HCT116 (cell line): ENCODE measurements at places on chromosomes 11 and 22.

DNA sequence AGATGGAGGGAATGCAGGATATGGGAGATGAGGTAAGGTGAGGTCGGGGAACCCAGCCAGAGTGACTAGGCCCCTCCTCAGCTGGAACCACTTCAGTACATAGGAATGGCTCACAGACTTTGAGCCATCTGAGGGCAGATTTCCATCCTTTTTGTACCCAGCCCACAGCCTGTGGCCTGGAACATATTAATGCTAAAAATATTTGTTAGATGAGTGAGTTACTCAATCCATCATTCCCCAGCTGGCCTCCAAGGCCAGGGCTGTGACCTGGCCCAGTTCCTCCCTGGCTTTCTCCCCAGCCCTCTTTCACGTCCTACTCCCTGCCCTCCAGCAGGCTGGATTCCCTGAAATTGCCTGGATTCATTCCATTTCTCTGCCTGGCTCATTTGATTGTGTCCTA is 57.2 kb upstream of the PRDM11 start:
- no peaks in the 10 kb centered on the region for H3K36me3 ChIP-seq
- H3K27ac ChIP-seq = no peak overlapping the region
- H3K4me3 ChIP-seq = no peak overlapping the region
- 0 out of 2 replicates have a peak, but pooled peaks cover 12% of the 10 kb centered on the region for H3K27me3 ChIP-seq
- H3K4me1 ChIP-seq = no peaks in the 10 kb centered on the region

DNA sequence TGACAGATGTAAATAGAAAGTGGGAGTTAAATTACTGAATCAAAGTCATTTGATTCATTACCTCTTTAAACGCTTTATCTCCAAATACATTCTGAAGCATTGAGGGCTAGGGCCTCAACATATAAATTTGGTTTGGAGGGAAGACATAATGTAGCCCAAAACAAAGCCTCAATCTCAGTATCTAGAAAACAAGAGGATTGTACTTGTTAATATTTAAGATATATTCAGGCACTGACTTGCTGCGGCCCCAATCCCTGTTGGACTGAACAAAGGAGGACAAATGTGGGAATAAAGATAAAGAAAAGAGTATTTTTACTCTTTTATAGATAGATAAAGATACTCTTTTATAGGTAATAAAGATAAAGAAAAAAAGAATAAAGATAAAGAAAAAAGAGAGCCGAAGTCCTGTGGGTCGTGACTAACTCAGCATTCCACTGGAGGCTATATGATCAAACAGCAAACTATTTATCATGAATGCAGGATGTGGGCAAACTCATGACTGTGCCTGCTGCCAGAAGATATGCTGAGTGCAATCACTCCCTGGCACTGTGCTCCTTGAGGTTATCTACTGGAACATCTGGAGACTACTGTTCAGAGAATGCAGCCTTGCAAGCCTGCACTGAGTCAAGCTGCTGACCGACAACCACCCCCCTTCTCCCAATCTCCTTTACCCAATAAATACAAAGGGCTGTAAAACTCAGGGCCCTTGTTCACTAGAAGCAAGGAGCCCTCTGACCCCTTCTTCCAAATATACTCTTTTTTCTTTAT is 6.9 kb downstream of the OR10V1 start:
- H3K4me1 ChIP-seq = peaks cover 18% of the 10 kb centered on the region
- DNase-seq = peak; percentile 50
- H3K4me3 ChIP-seq = no peak overlapping the region

- H3K27me3 ChIP-seq = no peaks in the 10 kb centered on the region
- H3K4me1 ChIP-seq = no peaks in the 10 kb centered on the region
- H3K27ac ChIP-seq = no peak overlapping the region
These were observed 35.5 kb downstream of the ACO2 start for GRCh38 chr22:41504397-41504796.

DNA sequence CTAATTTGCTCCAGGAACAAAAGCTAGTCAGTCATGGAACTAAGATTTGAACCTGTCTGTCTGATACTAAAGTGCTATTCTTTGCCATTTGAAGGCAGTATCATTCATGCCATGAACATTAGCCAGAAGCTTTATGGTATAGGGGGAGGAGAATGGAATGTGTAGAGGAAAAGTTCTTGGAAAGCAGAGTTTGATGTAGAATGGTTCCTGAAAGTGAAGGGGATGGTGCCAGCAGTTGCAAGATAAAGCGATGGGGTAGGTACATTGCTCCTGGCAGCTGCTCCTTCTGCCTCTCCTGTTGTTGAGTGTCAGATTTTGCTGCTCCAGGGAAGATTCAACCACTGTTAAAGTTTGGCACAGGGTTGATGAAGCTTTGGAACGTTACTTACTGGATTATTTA is 53.4 kb downstream of the ARHGAP42 start:
- DNase-seq = no peak
- H3K4me3 ChIP-seq = no peak overlapping the region
- H3K4me1 ChIP-seq = peaks cover 30% of the 10 kb centered on the region

GRCh38 chr11:57539342-57539741 is 1.9 kb downstream of the SMTNL1 start:
- no peaks in the 10 kb centered on the region; the same call in 1 of the 2 replicates for H3K4me1 ChIP-seq
- no peaks in the 10 kb centered on the region for H3K36me3 ChIP-seq
- H3K4me3 ChIP-seq = no peak overlapping the region

DNA sequence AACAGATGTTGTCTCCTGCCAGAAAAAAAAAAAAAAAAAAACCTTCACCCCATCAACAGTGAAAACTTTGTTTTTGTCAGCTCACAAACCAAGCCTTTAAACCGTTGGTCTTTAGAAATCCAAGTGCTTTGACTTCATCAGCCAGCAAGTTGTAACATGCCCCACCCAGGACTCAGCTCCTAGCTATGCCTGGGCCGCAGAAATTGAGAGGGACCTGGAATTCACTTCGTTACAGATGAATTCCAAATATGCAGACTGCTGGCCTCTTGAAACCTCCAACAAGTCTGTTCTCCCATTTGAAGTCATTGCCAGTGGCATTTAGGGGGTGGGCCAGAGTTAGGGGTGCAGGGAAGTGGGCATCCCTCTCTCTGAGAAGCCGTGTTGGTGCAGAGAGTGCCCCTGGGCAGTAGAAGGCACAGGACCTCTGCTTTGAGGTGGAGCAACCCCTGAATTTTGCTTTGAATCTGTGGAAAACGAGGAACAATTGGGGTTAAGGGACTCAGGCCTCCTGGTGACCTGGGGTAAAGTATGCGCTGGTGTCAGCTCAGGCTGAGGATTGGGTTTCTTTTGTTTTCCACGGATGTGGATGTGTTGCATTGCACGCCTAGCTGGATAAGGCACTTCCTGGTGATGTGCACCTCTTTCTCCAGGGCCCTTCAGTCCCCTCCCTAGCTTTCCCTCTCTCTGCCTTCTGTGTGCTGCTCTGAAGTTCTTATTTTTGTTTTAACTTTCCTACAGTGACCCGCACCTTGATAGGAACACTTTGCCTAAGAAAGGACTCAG is 109.5 kb downstream of the DBX1 start:
- H3K27me3 ChIP-seq = no peaks in the 10 kb centered on the region
- H3K36me3 ChIP-seq = no peaks in the 10 kb centered on the region
- no peaks in the 10 kb centered on the region for H3K4me1 ChIP-seq
- H3K27ac ChIP-seq = no peak overlapping the region

DNA sequence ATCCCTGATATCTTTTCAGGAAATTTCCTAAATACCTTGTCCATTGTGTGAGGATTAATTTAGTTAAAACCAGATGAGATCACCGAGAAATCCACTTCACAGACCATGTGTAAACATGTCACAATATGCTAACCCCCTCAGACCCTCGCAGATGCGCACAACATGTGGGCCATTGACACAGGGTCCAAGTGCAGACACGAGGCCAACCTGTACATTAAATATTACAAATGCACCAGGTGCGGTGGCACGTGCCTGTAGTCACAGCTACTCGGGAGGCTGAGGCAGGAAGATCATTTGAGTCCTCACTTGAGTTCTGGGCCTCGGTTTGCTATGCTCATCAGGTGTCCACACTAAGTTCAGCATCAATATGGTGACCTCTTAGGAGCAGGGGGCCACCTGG is 9.9 kb upstream of the TMPRSS4 start:
- H3K4me1 ChIP-seq = no peaks in the 10 kb centered on the region
- no peaks in the 10 kb centered on the region for H3K27me3 ChIP-seq
- no peak overlapping the region for H3K4me3 ChIP-seq

DNA sequence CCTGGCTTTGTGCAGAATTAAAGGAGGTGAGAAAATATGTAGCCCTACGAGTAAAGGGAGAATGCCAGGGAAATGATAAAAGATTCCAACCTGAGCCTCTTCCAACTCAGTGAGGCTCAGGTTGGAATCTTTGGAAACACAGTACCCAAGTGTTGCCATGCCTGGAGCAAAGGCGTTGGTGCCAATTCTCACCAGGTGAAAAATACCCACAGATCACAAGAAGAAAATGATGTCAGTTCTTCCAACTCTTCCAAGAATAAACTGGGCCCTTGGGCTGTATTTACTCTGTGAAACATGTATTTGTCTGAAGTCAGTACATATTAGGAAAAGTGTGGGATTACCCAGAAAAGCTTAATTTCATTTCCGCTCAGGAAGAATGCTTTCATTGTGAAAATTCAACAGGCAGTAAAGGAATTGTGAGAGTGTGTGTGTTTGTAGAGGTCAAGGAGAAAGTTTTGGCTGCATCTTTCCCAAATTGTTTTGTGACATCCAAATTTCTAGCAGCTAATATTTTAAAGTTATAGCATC is 235.3 kb upstream of the MPPED2 start:
- no peak overlapping the region for H3K4me3 ChIP-seq
- H3K36me3 ChIP-seq = no peaks in the 10 kb centered on the region
- H3K27me3 ChIP-seq = 0 out of 2 replicates have a peak, but pooled peaks cover 8% of the 10 kb centered on the region
- no peaks in the 10 kb centered on the region for H3K4me1 ChIP-seq
- H3K27ac ChIP-seq = no peak overlapping the region
- no peak for DNase-seq

DNA sequence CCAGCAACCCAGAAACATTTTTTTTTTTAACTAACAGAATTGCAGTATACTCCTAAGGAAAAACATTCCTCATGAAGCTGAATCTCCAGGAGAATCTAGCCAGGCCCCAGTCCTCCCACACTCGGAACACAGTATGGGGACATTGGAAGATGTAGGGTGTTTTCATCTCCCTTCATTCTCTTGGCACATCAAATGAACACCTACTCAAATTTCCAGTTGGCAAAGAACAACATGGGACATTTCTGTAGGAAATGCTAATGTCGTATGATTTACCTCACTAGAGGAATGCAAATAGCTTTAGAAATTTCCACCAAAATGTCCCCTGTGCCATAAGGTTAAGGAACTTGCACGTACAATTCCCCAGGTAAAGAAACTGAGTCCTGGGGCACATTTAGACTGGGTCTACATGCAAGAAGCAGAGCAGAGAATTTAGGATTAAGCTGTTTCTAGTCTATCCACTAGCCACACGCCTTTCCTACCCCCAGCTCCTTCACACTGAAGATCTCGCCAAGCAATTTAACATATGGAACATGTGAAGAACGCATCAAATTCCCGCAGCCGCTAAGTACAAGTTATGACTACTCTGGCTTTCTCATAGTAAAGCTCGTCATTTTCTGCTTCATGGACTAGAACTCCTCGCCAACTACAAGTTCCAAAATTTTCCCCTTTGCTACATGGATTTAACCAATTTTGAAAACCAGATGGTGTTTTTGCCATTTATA is 2.9 kb upstream of the CADM1 start:
- DNase-seq = no peak
- no peaks in the 10 kb centered on the region for H3K4me1 ChIP-seq
- H3K4me3 ChIP-seq = no peak overlapping the region
- no peaks in the 10 kb centered on the region for H3K36me3 ChIP-seq

DNA sequence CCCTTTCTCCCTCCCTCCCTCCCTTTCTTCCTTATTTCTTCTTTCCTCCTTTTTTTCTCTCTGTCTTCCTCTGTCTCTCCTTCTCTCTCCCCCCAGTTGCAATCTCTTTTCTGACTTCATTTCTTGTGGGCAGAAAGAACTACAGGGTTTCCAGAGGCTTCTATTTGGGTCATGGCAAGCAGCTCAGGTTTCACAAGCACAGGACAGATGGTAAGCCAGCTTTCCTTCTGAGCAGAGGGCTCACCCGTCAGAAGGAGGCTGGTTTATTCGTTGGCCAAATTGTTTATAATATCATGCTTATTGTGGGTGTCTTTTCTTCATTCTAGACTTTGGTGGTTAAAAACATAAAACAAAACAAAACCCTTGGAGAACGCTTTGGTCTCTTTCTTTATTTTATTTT is 58.9 kb upstream of the CLMP start:
- DNase-seq = no peak
- H3K36me3 ChIP-seq = no peaks in the 10 kb centered on the region
- H3K27ac ChIP-seq = no peak overlapping the region
- no peaks in the 10 kb centered on the region for H3K27me3 ChIP-seq
- H3K4me1 ChIP-seq = no peaks in the 10 kb centered on the region
- no peak overlapping the region for H3K4me3 ChIP-seq

GRCh38 chr11:75526192-75526541 is 426 bp upstream of the GDPD5 start:
- H3K27ac ChIP-seq = peak overlapping the region; percentile 35; the same call in 1 of the 2 replicates
- DNase-seq = no peak
- H3K4me3 ChIP-seq = peak overlapping the region; percentile 67
- no peaks in the 10 kb centered on the region for H3K27me3 ChIP-seq
- H3K36me3 ChIP-seq = no peaks in the 10 kb centered on the region
- peaks cover 3% of the 10 kb centered on the region; the same call in 1 of the 2 replicates for H3K4me1 ChIP-seq

GRCh38 chr11:27081056-27081455 is 40.4 kb downstream of the BBOX1 start:
- H3K36me3 ChIP-seq = no peaks in the 10 kb centered on the region
- no peak for DNase-seq
- no peaks in the 10 kb centered on the region for H3K4me1 ChIP-seq
- no peak overlapping the region for H3K4me3 ChIP-seq

- H3K27me3 ChIP-seq = no peaks in the 10 kb centered on the region
- H3K4me1 ChIP-seq = no peaks in the 10 kb centered on the region
- no peaks in the 10 kb centered on the region for H3K36me3 ChIP-seq
- no peak for DNase-seq
These were observed 2.7 kb downstream of the MAJIN start for GRCh38 chr11:64969209-64969608.

GRCh38 chr11:72807792-72808191 is 6.4 kb upstream of the ATG16L2 start:
- DNase-seq = no peak
- no peaks in the 10 kb centered on the region for H3K27me3 ChIP-seq
- no peaks in the 10 kb centered on the region for H3K36me3 ChIP-seq
- H3K27ac ChIP-seq = no peak overlapping the region
- H3K4me3 ChIP-seq = no peak overlapping the region
- peaks cover 6% of the 10 kb centered on the region; the same call in 1 of the 2 replicates for H3K4me1 ChIP-seq

GRCh38 chr11:76665172-76665571 is 5.4 kb downstream of the LRRC32 start:
- H3K36me3 ChIP-seq = no peaks in the 10 kb centered on the region
- peaks cover 4% of the 10 kb centered on the region for H3K4me1 ChIP-seq
- no peak for DNase-seq
- peaks cover 6% of the 10 kb centered on the region; the same call in 1 of the 2 replicates for H3K27me3 ChIP-seq

DNA sequence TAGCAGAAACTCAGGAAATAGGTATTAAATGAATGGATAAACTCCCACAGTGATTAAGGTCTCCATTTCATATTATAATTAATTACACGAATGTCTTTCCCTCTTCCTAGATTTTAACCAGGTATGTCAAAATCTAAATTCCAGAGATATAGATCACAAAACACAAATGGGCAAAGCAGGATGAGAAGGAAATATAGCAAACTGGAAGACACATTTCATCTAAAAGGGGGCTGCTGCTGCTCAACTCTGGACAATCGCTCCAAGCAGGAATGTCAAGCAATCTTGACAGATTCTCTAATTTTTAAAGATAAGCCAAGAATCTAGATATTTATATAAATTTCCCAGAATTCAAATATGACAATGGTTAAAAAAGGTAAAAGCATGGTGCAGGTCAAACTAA is 554.2 kb upstream of the CCDC90B start:
- H3K4me3 ChIP-seq = no peak overlapping the region
- no peak overlapping the region for H3K27ac ChIP-seq
- no peaks in the 10 kb centered on the region for H3K36me3 ChIP-seq
- H3K4me1 ChIP-seq = no peaks in the 10 kb centered on the region
- H3K27me3 ChIP-seq = no peaks in the 10 kb centered on the region; the same call in 1 of the 2 replicates
- no peak for DNase-seq
